Sigmoid colon (tissue), 7 donors: ENCODE measurements at places on chromosomes 13 and 19. TPM values are rescaled to one million over a fixed set of nuclear protein-coding genes. Genes with fewer than 3 reads are reported as not detected.

The CNMD gene
- not detected for polyA plus RNA-seq

The SLC10A2 gene
- polyA plus RNA-seq, result not detected

The ZNF136 gene
- 3.6 TPM for polyA plus RNA-seq

The BEST2 gene
- polyA plus RNA-seq, result 45.8 TPM

The FFAR1 gene
- not detected for polyA plus RNA-seq

The WDR87 gene
- polyA plus RNA-seq, result not detected

The ZBTB7A gene
- 39.1 TPM for polyA plus RNA-seq

The PCDH17 gene
- polyA plus RNA-seq, result under 0.01 TPM

The IL4I1 gene
- 1.8 TPM for polyA plus RNA-seq

The SIGLEC12 gene
- not detected for polyA plus RNA-seq

The MISP3 gene
- 25.2 TPM for polyA plus RNA-seq

The NUP62 gene
- 42.6 TPM for polyA plus RNA-seq

The ONECUT3 gene
- polyA plus RNA-seq, result not detected

The IRGC gene
- polyA plus RNA-seq, result not detected

The KLF1 gene
- polyA plus RNA-seq, result not detected

The LRRC4B gene
- 2.8 TPM for polyA plus RNA-seq

The ZNF665 gene
- polyA plus RNA-seq, result 3.6 TPM

The FLT3LG gene
- 18.6 TPM for polyA plus RNA-seq

The DMRTC2 gene
- not detected for polyA plus RNA-seq
